GM06990 (cell line): ENCODE measurements at places on chromosomes 3 and 15.

DNA sequence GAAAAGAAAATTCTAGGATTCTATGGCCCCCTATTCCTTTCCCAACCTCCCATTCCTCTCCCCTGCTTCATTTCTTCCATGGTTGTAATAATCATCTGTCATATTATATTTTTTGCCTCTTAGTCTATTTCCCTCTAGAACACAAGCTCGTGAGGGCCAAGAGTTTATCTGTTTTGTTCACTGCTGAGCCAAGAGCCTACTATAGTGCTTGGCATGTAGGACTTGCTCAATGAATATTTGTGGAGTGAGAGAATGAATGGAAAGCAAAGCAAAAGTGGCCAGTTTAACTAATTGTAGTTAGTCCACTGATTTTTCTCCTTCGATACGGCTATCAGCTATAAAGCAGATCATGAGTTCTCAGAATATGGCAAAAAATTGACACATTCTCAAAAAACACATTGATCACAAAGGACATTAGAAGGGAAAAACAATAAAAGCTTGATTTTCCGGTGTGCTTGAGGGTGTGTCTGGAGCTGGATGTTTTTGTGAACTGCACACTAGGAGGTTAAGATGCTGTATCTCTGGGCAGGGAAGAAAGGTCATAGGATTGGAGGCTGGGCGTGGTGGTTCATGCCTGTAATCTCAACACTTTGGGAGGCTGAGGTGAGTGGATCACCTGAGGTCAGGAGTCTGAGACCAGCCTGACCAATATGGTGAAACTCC is 25.0 kb upstream of the CTSH start:
- no peak for DNase-seq

- DNase-seq: no peak
Observed at GRCh38 chr3:182414586-182414985, 378.7 kb upstream of the ATP11B start.

- no peak for DNase-seq
Observed at GRCh38 chr3:177569875-177570657, 372.8 kb upstream of the TBL1XR1 start.

GRCh38 chr15:92682741-92683510 is 27.4 kb upstream of the FAM174B start:
- DNase-seq: no peak
